ENCODE measurements at places on chromosomes 7 and 10.
A peak's percentile ranks its signal among the peaks of the same experiment; 100 is the strongest.

DNA sequence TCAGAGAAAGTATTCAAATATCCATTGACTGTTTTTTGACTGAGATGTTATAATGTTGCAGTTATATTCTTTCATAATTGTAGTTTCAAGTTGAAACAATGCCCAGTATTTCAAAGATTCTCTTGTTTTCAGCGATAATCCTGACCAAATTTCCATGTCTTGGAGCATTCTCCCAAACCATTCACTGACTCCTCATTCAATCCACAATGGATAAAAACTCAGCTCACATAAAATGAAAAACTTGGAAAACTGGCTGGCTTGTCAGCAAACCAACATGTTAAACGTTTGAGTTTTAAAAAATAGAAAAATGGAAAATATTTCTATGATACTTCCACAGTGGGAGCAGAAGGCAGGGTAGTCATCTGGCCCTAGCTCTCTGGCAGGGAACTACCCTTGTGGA lies 184.4 kb downstream of the C7orf25 start:
- DNase-seq = no peak

GRCh38 chr10:14926061-14926470 lies 27.8 kb downstream of the DCLRE1C start:
- DNase-seq = no peak

- DNase-seq = no peak
Measured at GRCh38 chr10:96619120-96619519, 32.3 kb upstream of the TM9SF3 start.

DNA sequence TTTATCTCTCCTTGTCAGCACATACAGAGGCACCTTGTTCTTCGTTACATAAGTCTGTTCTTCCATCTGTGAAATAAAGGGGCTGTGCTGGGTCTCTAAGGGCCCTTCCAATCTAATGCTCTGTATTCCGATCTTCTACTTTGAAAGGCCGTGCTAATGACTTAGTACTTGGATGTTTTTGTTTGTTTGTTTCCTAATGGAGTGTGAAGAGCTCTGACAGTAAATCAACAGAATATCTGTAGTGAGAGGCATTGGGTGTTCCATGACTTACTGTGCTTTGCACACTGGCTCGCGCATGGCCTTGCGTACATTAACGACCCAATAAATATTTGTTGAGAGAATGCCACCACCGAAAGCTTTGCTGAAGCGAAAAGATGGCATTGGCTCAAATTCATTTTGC lies 162.1 kb downstream of the CHN2 start:
- DNase-seq = no peak

DNA sequence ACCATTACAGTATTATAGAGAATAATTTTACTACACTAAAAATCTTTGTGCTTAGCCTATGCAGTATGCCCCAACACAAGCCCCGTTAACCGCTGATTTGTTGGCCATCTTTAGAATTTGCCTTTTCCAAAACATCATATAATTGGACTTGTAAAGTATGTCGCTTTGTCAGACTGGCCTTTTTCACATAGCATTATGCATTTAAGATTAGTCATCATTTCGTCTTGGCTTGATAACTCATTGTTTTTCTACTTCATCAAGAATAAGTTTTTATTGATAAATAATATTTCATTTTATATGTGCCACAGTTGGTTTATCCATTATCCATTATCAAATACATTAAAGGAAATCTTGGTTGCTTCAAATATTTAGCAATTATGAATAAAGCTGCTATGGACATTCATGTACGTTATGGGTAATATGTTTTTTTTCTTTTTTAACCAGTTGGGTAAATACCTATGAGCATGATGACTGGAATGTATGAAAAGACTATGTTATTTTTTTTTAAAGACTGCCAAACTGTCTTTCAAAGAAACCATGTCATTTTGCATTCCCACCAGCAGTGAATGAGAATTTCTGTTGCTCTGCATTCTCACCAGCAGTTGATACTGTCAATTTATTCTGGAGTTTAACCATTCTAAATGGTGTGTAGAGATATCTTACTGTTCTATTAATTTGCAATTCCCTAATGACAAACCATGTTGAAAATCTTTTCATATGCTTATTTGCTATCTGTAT lies 273.1 kb upstream of the KCND2 start:
- DNase-seq = no peak

- DNase-seq = peak; percentile 70
Measured at GRCh38 chr10:69004821-69005220, 16.2 kb downstream of the KIFBP start.

All from CD4-positive, alpha-beta T cell treated with Interleukin-4 for 4 hours (primary cell).